ENCODE measurements at places on chromosomes 1 and 21. TPM values are rescaled to one million over a fixed set of nuclear protein-coding genes. Genes with fewer than 3 reads are reported as not detected.

The S100A14 gene
- total RNA-seq = 0.33 TPM

The SPOCD1 gene
- total RNA-seq = 76.4 TPM

The RNU1-1 gene
- under 0.01 TPM for total RNA-seq

The FCRL1 gene
- not detected for total RNA-seq

The TNNI3K gene
- total RNA-seq = 1.8 TPM

The FCGR1A gene
- not detected for total RNA-seq

The CENPF gene
- total RNA-seq = 3.8 TPM

The RSPO1 gene
- 0.15 TPM for total RNA-seq

The BTF3L4 gene
- 53.2 TPM for total RNA-seq

The LCE3C gene
- not detected for total RNA-seq

The FAM72D gene
- 1.3 TPM for total RNA-seq

The LCE3D gene
- not detected for total RNA-seq

The CPT2 gene
- total RNA-seq = 18.9 TPM

The HMGN1 gene
- total RNA-seq = 143 TPM

Measured in smooth muscle cell of trachea (primary cell).